ENCODE measurements at places on chromosomes 7 and 10.

- no peak for DNase-seq
Observed at GRCh38 chr10:103278862-103279298, 1.9 kb downstream of the INA start.

- no peak for DNase-seq
Observed at GRCh38 chr10:98582363-98582762, 135.6 kb upstream of the HPS1 start.

DNA sequence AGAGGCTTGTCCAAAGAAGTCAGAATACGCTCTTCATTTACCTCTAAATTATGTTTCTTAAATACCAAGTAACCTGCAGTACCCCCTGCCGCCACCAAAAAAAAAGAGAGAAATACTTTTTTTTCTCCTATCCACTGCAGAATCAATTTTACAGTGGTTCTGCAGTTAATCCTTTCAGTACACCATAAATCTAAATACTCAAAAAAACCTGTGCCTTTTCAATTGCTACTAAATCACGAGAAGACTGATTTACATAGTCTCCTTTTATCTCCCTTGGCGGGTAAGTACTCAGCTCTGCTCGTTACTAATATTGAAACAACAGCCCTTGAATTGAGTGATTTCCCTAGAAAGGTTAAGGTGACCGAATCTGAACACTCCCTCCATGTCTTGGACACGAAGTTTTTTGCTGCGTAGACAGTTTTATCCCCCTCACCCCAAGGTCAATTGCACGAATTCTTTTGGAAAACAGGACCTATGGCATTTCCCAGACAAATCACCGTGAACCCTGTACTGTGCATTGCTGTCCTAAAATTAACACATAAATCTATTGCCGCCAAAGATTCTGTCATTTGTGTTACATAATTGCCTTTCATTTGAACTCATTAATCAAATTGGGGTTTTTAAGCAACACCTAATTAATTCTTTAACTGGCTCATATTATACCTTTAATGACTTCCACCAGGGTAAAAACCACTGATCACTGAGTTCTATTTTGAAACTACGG, 512 bp upstream of the VIM start:
- peak; percentile 32 for DNase-seq

- DNase-seq, result no peak
Observed at GRCh38 chr10:102324061-102324460, 71.4 kb upstream of the NFKB2 start.

- no peak for DNase-seq
Observed at GRCh38 chr7:94394437-94395140, at the start of gene COL1A2. TSS of gene COL1A2 (plus strand) at chr7:94394895. CDS start at chr7:94395032, 137 bp downstream.

DNA sequence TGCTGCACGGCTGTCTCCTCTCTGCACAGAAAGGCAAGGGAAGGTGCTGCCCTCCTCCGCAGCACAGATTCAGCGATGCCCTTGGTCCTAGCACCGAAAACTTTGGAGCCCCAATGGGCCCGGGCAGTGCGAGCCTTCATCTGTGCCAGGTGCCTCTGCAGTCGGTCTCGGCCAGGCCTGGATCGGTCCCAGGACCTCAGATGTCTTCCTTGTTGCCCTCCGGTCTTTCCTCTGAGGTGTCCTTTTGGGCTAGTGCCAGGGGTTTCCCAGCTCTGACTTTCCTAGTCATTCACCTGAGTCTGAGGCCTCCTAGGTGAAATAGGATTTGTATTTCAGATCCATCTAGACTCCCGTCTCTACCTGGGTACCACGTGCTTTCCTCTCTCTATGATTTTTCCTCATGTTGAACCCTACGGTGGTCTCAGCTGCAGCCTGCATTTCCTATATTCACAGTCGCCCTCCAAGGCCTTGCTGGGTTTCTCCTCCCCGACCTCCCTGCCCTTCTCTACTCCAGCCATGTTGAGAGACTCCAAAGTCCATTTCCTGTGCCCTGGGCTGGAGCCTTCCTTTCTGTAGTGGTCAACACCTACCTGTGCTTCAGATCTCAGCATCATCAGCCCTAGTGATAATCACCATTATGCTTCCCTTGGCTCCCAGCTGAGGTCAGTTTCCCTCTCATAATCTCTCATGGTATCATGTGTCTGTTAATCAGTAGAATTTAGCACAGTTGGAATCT, 92.0 kb upstream of the PRSS58 start:
- no peak for DNase-seq

GRCh38 chr7:119196183-119196582, 971.7 kb downstream of the ANKRD7 start:
- no peak for DNase-seq

GRCh38 chr10:102644646-102645387, 538 bp downstream of the TRIM8 start:
- peak; percentile 81 for DNase-seq

GRCh38 chr7:31883761-31884164, 186.4 kb downstream of the PDE1C start:
- DNase-seq, result no peak

DNA sequence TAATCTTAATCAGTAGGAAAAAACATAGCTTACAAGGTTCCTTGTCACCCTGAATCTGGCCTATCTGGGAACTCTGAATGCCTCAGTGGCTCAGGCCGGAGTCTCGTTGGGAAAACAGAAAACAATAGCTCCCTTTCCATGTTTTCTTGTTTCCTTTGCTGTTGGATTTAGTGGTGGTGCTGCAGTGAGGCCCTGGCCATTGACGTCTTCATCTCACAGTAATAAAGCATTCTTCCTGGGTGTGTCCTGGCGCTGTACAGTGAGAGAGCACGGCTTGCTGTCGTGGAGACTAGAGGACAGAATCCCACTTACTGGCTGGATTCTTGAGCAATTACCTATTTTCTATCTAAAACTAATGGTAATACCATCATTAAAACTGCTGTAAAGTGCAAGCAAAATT, 1.3 kb upstream of the SPOCK2 start:
- DNase-seq, result peak; percentile 37

GRCh38 chr7:141483044-141483443, 68.2 kb upstream of the AGK start:
- no peak for DNase-seq

DNA sequence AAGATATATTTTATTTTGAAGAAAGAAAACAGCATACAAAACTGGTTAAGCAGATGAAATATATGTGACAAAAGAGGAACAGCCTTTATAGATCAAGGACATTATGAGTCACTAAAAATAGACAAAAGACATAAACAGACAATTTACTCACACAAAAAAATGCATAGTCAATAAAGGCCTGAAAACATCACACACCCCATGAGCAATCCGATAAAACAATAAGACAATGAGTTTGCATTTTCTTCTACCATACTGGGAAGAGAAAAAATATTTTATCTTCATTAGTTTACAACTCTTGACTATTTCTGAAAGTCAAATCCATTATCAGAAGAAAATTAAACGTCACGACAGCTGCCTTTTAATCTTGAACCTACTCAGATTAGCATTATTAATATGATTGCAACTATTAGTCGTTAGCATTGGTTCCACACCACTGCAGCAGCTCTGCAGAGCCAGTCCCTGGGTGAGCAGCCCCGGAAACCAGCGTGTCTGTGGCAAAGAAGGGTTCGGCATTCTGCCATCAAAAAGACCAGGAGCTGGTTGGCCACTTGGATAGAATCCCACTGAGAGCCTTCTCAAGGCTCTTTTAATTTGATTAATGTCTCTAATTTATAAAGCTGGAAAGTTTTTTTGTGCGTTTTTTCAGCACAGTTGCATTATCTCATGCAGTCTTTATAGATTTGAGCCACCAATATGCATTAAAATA, 305.4 kb upstream of the SHH start:
- no peak for DNase-seq

- DNase-seq, result peak; percentile 3
Observed at GRCh38 chr7:13800694-13801448, 188.6 kb downstream of the ETV1 start.

- DNase-seq, result no peak
Observed at GRCh38 chr10:92627845-92628480, 35.0 kb downstream of the KIF11 start.

- DNase-seq, result no peak
Observed at GRCh38 chr7:54546986-54547314, 4.8 kb downstream of the VSTM2A start.

- peak; percentile 46 for DNase-seq
Observed at GRCh38 chr10:45418849-45419675, 45.0 kb downstream of the ALOX5 start.

DNA sequence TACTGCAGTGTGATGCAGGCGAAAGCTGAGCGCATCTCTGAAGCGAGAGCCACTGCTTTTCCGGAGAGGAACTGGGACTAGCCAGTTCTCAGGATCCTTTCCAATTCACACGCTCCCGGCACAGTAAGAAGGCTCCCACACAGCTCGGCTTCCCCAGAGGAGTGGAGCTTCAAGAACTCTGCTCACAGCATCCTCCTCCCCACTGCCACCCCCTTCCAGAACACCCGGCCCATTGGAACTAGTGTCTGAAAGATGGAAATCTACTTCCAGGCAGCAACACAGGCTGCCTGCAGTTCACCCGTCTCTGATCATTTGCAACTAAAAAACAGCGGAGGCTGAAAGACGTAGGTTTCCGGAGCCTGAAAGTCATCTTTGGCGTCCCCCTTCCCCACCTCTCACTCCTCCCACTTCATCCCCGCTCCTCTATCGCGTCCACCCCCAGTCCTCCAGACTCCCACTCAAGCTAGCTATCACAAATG, at the start of gene DGKB:
Gene DGKB (minus strand): TSS at position 163 of the 479 bp plus-strand sequence.
- no peak for DNase-seq

DNA sequence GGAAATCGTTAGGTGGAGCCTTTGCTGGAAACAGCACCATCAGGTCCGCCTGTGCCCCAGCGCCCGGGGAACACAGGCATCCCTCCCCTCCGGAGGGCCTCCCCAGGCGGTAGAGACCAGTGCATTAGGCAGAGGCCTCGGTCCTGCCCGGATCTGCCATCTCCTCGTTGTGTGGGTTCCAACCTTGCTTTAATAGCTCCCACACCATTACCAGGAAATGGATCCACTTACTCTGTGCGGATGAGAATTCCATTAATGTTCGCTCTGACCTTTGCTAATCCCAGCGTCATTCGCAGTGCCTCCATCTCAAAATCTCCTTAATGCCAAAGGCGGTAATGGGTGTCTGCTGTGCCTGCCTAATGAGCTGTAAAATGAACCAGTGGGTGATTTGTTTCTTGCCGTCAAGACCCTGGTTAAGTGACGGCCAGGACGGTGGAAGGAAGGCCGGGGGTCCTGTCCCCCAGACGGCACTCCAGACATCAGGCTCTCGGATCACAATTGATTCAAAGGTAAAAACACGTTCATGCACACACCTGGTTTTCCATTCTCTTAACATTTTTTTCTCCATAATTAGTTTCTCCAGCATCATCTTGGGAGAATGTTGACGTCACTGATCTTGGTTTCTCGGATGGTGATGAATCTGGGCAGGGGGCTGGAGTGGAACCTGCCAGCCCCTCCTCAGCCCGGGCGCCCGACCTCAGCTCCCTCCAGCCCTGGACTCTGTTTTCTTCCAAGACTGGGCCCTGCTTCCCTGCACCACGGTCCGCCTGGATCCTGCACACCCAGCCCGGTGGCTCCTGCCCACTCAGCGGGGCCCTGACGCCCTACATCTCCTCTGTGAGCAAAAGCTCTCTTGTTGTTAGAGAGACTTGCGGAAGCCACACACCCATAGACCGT, 22.8 kb upstream of the FAM20C start:
- no peak for DNase-seq

DNA sequence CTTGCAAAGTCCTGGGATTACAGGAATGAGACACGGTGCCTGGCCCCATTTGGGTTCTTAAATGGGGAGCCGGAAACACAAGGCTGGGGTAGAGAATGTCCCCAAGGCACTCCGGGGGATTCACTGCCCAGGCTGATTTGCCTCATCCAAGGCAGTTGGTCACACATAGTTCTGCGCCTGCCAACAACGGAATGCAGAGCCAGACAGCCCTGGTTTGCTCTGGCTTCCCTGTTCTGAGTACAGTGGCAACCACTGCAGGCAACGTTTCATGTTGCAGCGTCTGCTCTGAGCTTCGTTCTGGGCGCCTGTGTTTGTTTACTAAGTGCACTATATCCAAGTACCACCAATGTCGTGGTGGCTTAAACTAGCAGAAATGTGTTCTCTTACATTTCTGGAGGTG, 61.7 kb upstream of the C1QL3 start:
- DNase-seq, result no peak

All from CD4-positive, alpha-beta T cell treated with Interleukin-6 at 100 ng/mL for 8 hours (primary cell).